ENCODE measurements at places on chromosomes 6 and 20.

DNA sequence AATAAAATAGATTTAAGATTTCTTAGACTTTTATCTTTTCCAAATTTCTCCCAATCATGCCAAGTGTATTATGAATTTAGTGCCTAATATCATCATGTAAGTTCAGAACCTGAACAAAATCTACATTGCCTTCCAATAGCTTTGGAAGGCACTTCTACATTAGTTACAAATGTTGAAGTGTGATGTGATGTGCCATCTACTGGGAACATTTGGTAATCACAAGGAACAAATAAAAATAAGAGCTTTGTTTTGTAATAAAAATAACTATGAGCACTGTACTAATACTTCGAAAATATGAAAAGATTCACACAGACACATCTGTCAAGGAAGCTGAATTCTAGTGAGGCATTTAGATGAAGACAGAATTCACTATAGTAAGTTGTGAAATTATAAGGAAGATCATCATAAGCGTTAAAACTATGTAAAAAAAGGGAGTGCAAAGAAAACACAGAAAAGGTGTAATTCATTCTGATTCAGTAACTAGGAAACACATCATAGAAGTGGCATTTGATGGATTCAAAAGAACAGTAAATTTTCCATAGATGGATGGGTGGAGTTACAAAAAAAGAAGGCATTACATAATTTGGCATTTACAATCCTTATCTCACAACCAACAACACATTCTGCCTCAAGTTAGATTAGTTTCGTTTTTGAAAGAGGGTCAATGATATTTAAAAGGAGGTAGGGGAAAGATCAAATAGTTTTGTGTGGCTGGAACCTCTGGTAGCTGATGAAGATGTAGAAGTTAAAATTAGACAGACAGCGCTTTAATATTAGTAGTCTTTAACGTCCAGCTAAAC, 161.0 kb downstream of the ASCC3 start:
- peak; percentile 46 for DNase-seq

GRCh38 chr20:47051936-47052526, 157.4 kb downstream of the EYA2 start:
- DNase-seq, result no peak

GRCh38 chr6:13526727-13527670, 39.6 kb upstream of the GFOD1 start:
- DNase-seq, result peak; percentile 93

- peak; percentile 3 for DNase-seq
Observed at GRCh38 chr6:3902871-3903648, 53.9 kb downstream of the FAM50B start.

- no peak for DNase-seq
Observed at GRCh38 chr6:13695252-13695651, 16.4 kb downstream of the RANBP9 start.

- DNase-seq, result no peak
Observed at GRCh38 chr6:141403827-141404226, 728.9 kb upstream of the GJE1 start.

GRCh38 chr20:63441136-63442099, 31.0 kb downstream of the KCNQ2 start:
- peak; percentile 84 for DNase-seq

DNA sequence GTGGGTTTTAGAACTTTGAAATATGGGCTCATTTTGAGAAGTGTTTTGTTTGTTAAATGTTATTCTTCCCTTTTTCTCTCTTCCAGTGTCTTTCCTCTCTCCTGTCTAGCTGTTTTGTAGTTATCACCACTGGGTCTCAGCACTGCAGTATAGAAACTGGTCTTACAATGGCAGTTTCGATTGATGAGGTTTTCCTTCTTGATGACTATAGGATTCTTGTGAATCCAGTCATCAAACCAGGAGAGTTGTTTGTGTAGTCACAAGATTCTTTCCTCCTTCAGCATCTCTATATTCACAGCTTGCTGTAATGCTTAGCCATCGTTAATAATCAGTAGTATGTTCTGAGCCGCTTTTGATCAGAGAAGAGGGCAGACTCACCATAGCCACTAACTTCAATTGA, 172.3 kb downstream of the OGFRL1 start:
- no peak for DNase-seq

DNA sequence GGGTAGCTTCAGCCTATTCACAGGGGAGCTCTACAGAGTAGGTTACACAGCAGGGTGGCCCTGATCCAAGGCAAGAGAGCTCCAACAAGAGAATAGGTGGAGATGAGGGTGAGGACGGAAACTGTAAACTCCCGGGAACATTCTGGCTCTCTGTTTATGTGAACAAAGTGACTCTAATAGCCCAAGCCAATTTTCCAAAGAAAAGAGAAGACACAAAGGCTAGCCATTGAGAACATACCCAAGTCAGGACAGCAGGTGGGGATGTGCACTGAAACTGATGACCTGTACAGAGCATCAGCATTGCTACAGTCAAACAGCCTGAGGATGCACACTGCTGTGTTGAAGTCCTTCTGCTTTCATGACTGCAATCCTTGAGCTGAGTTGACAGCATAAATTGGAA, 136.0 kb upstream of the TOP1 start:
- no peak for DNase-seq

DNA sequence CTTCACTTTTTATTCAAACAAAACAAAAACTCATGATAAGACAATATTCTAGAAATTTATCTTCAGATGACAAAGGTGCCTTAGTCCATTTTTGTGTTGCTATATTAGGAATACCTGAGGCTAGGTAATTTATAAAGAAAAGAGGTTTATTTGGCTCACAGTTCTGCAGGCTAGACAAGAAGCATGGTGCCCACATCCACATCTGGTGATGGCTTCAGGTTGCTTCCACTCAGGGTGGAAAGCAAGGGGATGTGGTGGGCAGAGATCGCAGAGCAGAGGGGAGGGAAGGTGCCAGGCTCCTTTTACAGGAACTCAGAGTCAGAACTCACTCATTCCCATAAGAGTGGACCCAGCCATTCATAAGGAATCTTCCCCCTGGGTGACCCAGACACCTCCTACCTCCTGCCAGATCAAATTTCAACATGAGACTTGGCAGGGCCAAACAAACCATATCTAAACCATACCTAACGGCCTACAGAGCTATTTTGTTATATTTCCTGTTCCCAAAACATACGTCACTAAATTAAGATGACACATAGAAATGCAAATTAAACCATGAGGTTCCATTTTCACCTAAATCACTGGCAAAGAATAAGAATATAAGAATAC, 26.4 kb downstream of the ABHD12 start:
- DNase-seq, result no peak

GRCh38 chr6:12064131-12064530, 52.0 kb downstream of the HIVEP1 start:
- no peak for DNase-seq

DNA sequence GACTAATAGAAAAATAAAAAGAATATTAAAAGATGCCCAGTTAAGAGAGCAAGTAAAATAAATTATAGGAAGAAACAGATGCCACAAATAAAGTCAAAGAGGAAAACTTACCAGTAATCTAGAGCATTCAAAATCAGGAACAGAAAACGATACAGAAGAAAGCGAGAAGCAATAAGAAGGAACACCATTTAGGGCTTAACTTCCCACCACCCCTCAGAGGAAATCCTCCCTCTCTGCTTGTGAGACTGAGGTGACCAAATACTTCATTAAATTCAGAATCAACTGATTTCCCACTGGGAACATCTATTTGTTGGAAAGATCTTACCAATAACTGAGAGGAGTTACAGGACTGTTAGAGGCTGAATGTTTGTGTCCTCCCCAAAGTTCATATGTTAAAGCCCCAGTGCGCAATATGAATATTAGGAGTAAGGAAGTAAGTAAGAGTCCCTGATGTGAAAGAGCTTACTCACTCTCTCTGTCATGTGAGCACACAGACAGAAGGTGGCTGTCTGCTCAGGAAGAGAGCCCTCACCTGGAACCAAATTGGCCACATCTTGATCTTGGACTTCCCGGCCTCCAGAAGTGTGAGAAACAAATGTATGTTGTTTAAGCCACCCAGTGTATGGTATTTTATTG, 19.5 kb downstream of the KATNA1 start:
- peak; percentile 14 for DNase-seq

- no peak for DNase-seq
Observed at GRCh38 chr6:39518221-39518620, 195.7 kb upstream of the KCNK16 start.

GRCh38 chr20:59082077-59082740, 39.6 kb upstream of the PRELID3B start:
- DNase-seq, result peak; percentile 59

GRCh38 chr6:104332364-104332763, 527.4 kb downstream of the HACE1 start:
- DNase-seq, result no peak

GRCh38 chr6:45845567-45845966, 170.1 kb downstream of the CLIC5 start:
- DNase-seq, result no peak

DNA sequence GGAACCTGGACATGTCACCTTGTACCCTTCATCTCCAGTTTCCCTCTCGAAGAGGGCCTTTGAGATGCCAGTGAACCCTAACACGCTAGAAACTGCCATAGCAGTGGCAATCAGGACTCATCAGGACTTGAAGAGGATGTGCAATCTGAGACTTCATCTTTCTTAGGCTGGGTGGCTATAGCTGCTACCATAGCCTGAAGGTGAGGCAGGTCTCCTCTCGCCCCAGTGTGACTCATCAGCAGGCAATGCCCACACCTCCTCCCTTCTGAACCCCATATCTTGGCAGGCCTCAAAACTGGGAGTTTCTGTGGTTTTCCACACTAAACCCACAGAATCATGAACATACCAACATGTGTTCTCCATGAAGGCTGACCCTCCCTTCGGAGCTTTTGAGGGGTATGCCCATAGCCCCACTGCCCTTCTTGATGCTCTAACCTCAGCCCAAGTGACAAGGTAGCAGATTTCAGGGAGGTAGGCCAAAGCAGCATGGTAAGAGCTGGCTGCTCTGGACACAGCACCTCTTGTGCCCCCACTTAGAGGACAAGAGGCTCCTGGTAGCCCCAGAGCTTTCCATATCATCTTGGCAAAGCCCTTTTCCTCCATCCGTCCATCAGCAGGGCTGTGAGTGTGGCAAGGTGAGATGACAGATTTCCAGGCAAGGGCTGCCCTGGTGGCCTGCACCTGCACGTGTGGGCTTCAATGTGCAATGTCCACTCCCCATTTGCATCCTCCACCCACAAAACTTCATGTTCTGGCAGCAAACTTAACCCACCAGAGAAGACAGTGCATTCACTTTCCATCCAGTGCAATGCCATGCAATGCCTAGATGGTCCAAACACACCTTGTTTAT, 2.6 kb downstream of the BLCAP start:
- DNase-seq, result peak; percentile 69

DNA sequence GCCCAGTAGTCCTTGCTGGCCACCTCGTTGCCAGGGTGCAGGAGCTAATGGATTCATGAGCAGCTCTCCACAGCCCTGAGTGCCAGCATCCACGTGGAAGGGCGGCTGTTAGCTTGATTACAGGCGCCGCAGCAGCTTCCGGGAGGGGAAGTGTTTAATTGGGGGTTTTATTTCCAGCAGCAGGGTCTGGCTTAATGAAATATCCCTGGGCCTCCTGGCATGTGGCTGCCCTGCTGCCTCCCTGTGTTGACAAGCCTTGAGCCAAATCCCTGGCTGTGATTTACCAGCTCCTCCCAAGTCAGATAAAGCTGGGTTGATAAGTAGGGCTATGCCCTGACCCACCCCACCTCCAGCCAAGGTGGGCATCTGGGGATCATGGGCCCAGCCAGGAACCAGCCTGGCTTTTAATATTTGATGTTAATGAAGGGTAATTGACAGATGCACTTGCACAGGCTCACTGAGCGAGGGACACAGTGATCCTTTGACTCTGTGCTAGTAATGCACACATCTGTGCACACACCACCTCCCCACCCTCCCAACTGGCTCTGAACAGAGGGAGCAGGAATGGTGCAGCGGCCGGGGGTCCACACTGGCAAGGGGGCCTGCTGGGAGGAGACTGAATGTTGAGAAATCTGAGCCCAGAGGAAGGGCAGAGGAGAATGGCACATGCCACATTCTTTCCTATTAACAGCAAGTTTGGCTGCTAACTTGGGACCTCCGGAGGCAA, 13.6 kb downstream of the GLP1R start:
- no peak for DNase-seq

DNA sequence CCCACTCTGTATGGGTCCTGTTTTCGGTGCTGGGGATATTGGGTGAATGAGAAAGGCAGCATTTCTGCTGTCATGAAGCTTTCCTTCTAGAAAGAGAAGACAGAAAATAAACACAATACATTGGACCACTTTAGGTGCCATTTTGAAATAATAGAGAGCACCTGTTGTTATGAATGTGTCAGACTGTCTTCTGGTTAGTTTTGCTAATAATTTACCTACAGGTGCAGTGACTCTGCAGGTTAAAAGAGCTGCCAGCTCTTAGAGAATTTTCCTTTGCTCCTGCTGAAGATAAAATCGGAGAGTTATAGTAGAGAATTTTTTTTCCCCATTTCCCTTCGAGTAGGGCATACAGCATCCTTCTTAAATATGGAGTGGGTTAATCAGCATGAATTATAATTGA, 21.9 kb upstream of the GCLC start:
- DNase-seq, result no peak

DNA sequence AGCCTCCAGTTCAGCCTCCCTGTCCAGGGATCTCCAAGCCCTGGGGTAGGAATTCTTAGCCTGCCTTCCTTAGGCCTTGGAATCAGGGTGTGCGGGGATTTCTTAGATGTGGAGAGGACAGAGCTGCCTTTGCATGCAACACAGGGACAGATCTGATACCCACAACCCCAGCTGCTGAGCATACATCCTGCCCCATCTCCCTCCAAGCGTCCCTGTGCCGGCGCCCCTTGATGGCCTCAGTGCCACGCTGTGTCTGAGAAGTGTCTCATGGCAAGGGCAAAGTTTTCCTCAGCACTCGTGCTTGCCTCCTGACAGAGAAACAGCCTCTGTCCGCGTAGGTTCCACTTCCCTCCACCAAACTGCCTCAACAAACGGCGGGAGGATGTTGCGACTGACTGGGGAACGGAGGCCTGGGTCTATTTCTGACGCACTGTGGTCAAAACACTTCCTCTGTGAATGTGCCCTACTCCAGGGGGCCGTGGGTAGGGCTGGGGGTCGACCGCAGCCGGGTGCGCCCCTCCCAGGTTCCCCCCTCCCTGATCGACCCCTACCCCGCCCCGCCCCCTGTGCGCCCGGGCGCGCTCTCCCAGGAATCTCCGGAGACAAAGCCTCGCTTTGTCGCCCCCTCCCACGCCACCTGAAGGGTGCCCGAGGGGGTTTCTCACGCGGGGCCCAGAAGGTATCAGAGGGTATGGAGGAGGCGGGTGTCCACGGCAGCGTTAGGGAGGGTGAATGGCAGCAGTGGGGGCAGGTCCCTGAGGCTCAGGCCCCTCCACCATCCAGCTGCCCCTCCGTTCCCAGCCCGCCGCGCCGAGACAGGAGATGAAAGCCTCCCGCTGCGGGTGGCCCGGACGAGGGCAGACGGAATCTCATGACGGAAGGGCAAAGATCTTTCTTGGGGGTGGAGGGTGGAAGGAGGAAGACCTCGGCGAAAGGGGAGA, 806 bp downstream of the MICAL1 start:
- peak; percentile 88 for DNase-seq

Data from common myeloid progenitor, CD34-positive (primary cell).